ENCODE measurements at places on chromosomes 2 and 18.

DNA sequence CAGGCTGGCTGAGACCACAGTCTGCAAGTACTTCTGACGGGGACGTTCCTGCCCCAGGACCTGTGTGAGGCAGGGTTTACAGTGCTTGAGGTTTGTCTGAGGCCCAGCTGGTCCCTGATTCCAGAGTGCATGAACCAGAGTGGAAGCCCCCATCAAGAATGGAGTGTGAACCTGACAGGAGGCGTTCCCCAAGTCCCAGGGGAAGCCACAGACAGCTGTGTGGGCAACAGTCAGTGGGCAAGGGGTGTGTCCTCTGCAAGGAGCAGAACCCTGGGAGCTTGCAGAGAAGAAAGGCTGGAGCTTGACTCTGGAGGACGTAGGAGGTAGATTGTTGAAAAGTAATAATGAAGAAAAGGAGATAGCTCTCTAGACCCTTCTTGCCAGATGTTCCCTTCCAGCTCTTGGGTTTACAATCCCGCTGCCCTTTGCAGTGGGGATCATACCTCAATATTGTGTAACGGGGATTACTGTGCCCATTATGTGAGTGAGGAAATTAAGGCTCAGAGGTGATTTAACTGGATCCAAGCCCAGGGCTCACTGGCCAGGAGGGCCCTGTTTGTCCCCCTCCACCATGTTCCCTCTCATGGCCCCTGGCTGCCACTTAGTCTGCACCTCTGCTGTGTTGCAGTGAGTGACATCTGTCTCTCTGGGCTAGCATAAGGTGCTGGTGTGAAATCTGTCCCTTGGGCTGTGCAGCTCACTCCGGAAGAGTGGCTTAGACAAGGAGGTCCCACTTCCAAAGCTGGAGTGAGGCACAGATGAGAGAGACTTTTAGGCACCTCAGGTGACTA lies 6.2 kb downstream of the DBI start:
- DNase-seq = no peak

GRCh38 chr2:239312081-239312511 lies 88.7 kb downstream of the HDAC4 start:
- DNase-seq = no peak

GRCh38 chr18:62625019-62625418 lies 90.3 kb upstream of the PHLPP1 start:
- DNase-seq = no peak

- DNase-seq = no peak
Observed at GRCh38 chr18:71942433-71942832, 601.7 kb downstream of the CBLN2 start.

- DNase-seq = no peak
Observed at GRCh38 chr2:189558516-189559272, 21.9 kb downstream of the SLC40A1 start.

DNA sequence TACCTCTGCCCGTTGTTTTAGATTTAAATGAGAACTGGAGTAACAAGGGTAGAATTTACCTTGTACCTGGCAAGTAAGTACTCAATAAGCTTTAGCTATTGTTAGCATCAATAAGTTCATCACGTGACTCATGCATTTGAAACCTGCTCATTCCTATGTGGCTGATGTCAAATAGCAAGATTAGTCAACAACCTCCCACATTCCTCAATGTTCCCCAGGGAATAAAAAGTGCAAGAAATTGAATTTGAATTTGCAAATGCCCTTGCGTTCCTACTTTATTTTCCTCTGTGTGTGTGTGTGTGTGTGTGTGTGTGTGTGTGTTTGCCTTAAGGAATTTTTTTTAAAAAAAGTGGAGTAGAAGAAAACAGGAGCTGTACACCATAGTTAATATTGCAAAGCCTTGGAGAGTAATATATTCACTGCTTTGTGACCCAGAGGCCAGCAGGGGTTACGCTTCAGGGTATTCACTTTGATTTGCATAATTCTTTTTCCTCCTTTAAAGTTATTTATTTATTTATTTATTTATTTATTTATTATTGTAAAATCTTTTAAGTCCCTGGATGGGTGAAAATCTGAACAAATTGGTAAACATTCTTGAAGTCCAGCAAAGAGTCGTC lies 43.9 kb upstream of the DNAH7 start:
- DNase-seq = no peak

- no peak for DNase-seq
Observed at GRCh38 chr2:204551512-204551863, 6.2 kb downstream of the PARD3B start.

DNA sequence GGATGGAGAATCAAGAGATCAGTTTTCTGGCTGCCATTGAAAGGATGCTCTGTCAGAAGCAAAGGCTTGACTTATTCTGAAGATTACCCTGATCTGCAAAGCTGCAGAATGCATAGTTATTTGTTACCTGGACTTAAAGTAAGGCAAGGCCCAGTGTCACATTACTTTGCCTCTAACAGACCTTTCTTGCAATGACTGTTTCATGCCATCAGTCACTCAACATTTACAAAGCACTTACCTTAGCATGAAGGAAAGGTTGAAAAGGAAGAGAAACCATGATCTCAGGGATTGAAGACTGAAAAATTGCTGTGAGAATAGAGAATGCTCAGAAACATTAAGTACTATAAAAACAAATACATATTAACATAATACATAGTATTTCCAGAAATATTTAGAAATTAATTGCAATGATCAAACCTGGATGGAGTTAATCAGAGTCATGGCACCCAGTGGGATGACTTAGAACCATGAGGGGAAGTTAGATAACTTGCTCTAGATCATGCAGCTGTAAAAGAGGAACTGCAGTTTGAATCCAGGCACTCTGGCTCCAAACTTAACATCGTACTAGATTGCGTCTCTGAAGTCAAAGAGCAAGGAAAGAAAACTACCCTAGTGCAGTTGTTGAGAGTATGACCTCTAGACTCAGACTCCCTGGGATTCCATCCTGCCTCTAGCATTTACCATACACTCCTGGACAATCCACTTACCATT lies 26.5 kb upstream of the FAM117B start:
- DNase-seq = no peak

GRCh38 chr2:109157563-109158105 lies 28.6 kb downstream of the SH3RF3 start:
- DNase-seq = no peak

GRCh38 chr2:238069021-238069709 lies 8.4 kb downstream of the SCLY start:
- no peak for DNase-seq

GRCh38 chr2:7633566-7634153 lies 716.4 kb downstream of the RNF144A start:
- DNase-seq = no peak

- peak; percentile 40 for DNase-seq
Observed at GRCh38 chr2:85326406-85327159, 1.2 kb downstream of the TGOLN2 start.

GRCh38 chr2:46679761-46680160 lies 200.4 kb downstream of the TMEM247 start:
- DNase-seq = no peak

DNA sequence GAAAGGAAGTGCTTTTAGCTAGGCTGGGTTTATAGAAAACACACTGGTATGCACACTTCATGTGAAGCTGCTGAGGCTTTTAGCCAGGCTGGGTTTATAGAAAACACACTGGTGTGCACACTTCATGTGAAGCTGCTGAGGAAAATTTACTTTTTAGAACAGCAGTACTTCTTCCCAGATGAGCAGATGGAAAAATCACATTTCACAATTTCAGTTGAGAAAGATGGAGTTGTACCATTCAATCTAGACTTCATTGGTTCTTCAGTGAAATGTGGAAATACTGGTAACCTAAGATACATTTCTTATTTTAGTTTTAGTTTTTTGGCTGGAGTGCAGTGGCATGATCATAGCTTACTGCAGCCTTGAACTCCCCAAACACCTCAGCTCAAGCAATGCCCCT lies 11.1 kb downstream of the SNTG2 start:
- no peak for DNase-seq

DNA sequence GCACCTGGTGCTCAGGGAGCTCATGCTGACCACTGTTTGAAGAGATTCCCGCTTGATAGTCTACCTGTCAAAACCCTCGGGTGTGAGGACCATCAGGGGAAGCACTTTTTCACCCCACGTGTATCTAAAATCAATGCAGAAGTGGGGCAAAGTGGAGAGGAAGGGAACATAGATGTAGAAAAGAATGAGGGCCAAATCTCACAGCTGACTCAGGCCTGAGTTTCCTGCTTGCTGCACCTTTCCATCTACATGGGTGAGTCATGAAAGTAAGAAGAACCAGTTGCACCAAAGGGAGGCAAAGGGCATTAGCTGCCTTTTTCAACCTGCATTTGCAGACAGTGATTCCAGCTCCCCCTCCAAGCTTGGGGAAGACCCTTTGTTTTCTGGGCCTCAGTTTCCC lies 100.2 kb upstream of the MYCN start:
- no peak for DNase-seq

- no peak for DNase-seq
Observed at GRCh38 chr2:125543968-125544514, 1111.9 kb upstream of the GYPC start.

DNA sequence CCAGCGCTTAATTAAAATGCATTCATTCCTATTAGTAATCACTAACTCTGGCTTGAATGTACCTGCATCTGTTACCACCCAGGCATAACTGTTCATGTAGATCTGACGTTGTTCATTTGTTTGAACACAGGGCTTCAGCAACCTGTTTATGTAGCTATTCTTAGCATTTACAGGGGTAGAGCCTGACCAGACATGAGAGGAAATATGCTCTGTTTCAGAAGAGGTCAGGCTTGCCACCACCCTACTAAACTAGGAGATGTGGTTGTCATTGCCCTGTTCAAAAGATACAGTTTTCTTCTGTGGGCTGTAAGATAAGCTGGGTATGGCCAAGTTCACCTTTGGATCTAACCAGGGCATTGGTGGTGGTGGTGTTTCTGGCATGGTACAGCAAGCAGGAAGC lies 8.8 kb downstream of the MGAT5 start:
- no peak for DNase-seq

DNA sequence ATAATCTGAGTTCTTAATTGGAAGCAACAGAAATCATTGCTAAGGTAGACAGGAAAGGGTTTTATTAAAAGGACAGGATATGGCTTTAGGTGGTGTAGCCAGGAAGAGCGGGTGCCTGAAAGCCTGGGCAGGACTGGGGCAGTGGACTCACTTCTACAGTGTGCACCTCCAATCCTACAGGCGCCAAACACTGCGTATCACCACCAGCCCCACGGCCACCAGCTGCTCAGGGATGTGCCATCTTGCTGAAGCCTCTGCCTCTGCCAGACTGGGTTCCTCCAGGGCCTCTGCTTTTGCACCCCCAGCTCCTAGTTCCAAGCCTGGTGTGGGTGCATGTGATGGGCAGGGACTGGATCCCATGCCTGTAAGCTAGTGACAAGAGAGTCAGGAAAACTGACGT lies 29.7 kb upstream of the DPYSL5 start:
- DNase-seq = no peak

DNA sequence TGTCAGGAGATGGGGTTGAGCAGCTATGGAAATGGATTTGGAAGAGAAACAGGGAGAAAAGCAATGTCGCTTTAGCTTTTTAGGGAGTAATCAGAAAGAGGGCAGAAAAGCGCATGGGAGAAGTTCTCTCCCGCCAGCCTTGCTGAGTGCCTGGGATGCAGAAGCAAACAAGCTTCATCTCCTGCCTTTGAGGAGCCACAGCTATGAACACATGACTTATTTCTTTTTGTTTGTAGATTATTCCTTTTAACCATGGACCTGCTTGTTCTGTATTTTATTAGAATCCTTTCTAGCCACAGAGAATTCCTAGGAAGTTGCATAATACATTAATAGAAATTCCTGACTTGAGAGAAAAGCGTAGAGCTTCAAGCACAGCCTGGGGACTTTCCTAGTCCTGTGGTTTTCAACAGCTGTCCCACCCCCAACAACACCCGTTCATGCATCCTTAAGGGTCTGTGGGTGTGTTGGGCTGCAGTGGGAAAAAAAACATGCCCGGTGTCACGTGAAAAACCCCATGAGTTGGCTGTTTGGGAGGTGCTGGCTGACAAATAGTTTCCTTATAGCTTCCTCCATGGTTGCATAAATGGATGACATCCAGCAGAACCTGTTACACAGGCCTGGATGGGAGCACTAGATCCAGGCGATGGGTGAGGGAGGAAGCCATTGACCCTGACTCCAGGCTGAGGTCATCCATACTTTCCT lies 14.9 kb downstream of the SLC9A4 start:
- no peak for DNase-seq

- no peak for DNase-seq
Observed at GRCh38 chr2:37111958-37112357, 27.6 kb downstream of the GPATCH11 start.

GRCh38 chr2:210599476-210599875 lies 43.1 kb downstream of the CPS1 start:
- no peak for DNase-seq

DNA sequence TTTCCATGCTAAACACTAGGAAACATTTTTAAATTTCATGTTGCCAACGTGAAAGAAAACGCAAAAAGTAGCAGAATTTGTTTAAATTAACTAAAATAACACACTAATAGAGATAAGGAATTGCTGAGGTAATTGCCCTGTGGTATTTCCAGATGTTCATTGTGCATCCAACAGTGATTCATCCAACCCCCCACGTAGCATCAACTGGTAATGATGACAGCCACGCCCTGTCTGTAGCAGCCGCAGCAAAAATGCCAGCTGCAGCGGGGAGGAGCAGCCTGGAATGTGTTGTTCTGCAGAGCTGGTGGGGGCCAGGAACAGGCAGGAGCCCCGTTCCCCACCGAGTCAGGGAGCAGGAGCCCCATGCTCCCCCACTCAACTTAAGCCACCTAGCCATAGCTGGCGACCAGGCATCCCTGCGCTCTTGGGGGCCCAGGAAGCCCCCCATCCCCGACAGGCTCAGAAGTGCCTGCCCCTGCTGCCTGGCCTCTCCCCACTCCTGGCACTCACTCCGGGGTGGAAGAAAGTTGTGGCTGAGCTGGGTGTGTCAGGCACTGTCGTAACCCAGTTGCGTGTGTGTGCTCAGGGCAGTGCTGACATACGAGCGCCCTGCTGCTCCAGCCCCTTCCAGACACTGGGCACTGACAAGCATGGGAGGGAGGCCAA lies 695.1 kb upstream of the ACVR2A start:
- no peak for DNase-seq

- DNase-seq = no peak
Observed at GRCh38 chr2:106664669-106665068, 177.5 kb downstream of the CD8B2 start.

GRCh38 chr2:155766342-155767115 lies 566.0 kb downstream of the NR4A2 start:
- DNase-seq = no peak

- DNase-seq = no peak
Observed at GRCh38 chr2:2061091-2061696, 269.9 kb downstream of the MYT1L start.

DNA sequence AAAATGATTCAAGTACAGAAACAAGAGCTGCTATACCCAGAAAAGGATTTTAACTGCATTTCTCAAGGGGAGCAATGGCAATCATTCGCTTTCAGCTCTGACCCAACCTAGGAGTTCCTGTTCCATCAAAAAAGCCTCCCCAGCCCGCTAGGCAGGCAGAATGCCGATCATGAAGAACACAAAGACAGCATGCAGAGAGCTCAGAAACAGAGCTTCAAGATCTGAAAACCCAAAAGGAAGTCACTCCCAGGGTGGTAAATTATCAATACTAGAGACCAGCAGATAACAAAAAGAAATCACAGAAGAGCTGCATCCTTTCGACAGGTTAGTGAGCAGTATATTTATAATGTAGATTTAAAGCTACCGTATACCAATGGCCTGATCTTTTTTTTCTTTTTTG lies 84.8 kb upstream of the CRIM1 start:
- no peak for DNase-seq
